GM12878 (cell line): ENCODE measurements at places on chromosomes 11 and 22.

DNA sequence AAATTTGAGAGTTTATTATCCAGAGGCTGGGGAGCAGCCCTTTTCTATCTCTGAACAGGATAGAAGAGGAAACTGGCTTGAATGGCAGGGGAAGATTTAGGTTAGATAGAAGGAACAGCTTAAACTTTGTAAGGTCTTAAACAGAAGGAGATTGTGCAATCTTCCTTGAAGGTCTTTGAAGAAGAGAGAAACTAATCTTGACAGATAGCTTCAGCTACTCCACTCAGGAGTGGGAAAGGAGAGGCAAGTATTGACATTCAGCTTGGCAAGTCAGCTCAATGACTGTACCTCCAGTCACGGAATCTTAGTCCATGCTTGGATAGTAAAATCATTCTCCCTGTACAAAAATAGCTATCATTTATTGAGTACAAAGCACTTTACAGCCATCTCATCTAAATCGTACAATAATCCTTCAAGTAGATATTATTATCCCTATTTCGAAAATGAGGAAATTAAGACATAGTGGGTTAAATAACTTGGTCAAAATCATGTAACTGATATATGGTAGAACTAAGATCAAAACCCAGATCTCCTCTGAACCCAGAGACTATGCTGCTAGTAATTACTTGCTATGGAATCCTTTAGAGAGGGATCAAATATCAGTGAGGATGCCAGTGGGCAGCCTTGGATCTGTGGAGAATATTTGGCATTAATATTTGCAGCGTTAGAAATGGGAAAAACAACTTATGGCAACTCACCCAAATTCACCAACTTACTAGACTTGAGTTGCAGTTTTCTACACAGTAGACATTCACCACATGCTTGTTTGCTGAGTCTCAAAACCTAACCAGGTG is 14.6 kb downstream of the C11orf97 start:
- no peak for DNase-seq

- no peak for DNase-seq
Observed at GRCh38 chr11:62953811-62954210, 31.0 kb downstream of the SLC22A6 start.

DNA sequence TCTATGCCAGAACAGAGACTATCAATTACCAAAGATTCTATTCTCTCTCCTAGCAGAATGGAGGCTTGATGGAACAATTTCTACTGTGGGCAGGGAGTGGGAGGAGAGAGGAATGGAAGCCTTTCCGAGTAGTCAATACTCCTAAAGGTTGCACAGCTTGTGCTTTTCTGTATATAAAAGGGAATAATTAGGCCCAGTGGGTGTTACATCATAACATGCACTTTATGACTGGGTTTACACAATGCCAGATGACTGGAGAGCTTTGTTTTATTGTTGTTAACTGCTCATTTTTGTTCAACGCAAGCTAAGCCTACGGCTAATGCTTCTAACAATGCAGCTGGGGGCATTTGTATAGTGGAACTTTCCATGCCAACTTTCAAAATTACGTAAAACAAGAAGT is 2237.9 kb upstream of the RAG2 start:
- DNase-seq = no peak

- no peak for DNase-seq
Observed at GRCh38 chr22:44831885-44832284, 79.5 kb downstream of the ARHGAP8 start.

- no peak for DNase-seq
Observed at GRCh38 chr11:134506046-134506445, 94.0 kb upstream of the B3GAT1 start.

- DNase-seq = no peak
Observed at GRCh38 chr11:133747409-133747808, 97.9 kb downstream of the SPATA19 start.

DNA sequence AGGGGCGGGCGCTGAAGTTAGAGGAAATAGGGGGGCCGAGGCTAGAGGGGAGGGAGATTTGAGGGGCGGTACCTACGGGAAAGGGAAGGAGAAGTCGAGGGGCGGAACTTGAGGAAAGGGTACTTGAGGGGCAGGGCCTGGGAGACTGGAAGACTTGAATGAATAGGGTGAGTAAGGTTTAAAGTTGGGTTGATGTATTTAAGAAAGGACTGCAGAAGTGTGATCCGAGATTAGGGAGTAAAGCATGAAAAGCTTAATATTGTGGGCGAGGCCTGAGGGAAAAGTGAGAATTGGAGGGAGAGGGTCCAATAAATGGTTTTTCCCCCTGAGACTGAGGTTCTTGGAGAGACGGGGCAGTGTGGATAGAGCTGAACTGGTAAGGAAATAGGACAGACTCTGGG is 723 bp downstream of the HSCB start:
- no peak for DNase-seq

- DNase-seq = no peak
Observed at GRCh38 chr22:29251265-29251664, 16.5 kb downstream of the RHBDD3 start.

DNA sequence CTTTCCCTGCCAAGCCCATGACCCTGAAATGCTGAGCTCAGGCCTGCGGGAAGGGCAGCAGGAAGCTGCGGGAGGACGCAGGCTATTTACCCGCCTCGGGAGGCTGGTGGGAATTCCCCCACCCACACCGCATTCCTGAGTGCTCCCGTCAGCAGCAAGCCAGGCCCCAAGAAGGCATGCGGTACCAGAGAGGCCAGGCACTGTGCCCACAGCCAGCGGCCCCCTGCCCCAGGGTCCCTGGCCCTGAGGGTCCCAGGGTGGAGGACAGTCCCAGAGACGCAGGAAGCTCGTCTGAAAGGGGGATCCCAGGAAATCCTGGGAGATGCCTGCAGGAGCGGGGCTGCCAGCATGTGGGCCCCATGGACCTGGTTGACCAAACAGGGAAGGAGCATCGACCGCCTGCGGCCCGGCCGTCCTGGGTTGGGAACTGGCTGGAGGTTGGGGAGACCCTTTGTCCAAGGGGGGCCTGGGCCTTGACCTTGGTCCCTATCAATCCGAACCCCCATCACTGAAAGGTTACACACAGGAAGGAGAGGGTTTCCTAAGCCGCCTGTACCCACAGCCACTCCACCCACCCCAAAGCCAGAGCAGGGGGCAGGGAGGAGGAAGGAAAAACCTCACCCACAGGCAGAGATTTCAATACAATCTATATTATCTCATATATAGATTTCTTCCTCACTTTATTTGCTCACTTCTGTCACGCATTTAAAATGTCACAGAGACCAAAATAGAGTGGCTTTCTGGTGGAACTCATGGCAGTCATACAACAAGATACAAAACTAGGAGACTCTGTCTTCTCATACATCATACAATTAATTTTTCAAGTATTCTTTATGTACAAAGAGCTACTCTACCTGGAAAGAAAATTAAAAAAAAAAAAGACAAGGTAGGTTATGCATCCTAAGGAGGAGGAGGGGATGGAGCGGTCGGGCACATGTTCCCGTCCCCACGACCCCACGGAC is 17.1 kb downstream of the MAFF start:
- no peak for DNase-seq

DNA sequence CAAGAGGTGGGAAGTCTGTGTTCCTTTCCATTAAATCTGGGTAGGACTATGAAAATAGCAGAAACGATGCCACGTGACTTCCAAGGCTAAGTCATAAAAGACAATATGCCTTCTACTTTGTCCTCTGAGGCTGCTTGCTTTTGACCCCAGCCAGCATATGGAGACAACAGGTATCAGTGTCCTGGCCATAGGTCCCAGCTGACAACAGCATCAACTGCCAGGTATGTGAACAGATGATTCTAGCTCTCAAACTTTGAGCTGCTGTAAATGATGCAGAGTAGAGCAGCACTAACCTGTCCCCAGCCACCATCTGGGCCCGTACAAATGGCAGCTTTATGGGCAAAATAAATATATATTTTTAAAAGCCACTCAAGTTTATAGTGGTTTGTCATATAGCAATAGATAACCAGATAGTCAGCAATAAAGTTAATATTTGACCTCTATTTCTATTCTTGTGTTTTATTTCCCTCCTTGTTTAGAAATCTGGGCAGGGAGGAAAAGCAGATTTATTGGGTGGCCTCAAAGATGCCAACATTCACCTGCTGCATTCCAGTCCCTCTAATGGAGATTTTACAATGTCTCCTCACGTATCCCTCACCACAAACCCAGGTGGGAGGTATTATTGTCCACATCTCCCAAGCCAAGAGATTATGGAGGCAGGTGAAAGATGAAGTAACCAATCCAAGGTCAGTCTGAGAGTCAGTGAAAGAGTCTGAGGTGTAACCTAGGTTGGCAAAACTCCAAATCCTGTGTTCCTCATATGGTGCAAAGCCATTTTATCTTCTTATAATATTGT is 209.6 kb upstream of the LARGE1 start:
- DNase-seq = no peak

DNA sequence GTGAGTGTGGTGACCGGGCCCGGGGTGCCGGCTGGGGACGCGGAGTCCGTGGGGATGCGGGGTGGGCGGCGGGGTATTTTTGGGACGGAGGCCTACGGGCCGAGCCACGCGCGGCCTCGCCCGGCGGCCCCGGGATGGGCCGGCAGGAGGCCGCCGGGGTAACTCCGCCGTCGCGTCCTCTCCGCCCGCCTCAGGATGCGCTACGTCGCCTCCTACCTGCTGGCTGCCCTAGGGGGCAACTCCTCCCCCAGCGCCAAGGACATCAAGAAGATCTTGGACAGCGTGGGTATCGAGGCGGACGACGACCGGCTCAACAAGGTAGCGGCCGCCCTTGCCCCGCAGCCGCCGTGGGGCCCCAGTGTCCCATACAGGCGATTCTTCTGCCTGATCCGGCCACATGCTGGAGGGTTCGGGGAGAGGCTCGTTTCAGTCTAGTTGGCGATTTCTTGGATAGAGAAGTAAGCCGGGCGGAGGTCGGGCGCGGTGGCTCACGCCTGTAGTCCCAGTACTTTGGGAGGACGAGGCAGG is 337 bp downstream of the RPLP2 start:
- DNase-seq = no peak

- no peak for DNase-seq
Observed at GRCh38 chr11:61966734-61967115, 709 bp downstream of the FTH1 start.

GRCh38 chr22:27331526-27332281 is 469.9 kb downstream of the MN1 start:
- no peak for DNase-seq

GRCh38 chr11:131095511-131096185 is 179.4 kb upstream of the SNX19 start:
- no peak for DNase-seq

- DNase-seq = no peak
Observed at GRCh38 chr11:21414953-21415352, 745.6 kb downstream of the NELL1 start.

GRCh38 chr22:42434748-42435425 is 2.7 kb upstream of the NFAM1 start:
- no peak for DNase-seq

GRCh38 chr11:75277211-75277805 is 36.7 kb downstream of the TPBGL start:
- DNase-seq = no peak

DNA sequence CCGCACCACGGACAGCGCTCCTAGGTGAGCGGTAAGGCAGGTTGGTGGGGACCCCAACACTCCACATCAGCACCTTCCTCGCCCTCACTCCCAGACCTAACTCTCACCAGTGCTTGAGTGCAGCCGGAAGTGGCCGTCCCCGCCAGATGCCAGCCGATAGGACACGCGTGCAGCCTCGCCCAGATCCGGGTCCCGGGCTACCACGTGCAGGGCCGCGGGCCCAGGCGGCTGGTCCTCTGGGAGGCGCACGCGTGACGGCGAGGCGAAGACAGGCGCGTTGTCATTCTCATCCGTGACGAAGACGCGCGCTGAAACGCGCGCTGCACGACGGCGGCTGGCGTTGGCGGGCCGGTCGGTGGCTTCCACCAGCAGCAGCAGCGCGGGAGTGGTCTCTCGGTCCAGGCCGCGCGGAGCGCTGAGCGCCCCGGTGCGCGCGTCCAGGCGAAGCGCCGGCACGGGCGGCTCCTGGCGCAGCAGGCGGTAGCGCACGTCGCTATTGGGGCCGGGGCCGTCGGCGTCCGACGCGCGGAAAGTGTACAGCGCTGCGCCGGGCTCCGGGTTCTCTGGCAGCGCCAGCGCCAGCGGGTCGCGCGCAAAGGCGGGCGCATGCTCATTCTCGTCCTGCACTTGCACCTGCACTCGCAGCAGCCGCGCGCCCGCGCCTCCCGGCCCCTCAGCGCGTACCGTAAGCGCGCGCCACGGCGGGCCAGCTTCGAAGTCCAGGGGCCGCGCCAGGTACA is 10.8 kb upstream of the TPP1 start:
- DNase-seq = no peak

DNA sequence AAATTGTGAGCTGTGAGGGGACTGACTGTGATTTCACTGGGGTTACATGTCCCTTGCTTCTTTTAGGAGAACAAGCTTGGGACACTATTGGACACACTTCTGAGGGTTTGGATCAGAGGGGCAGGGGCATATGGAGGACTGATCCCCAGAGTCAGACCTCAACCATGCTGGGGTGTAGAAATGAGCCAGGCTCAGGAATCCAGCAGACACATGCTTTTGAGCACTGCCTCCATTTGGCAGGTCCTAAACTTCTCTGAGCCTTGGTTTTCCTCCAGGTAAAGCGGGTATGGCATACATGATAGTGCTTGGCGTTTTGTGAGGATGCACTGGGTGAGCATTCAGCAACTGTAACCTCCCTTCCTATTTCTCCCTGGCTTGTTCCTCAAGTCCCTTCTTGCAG is 74.7 kb downstream of the ADAMTS15 start:
- DNase-seq = no peak

DNA sequence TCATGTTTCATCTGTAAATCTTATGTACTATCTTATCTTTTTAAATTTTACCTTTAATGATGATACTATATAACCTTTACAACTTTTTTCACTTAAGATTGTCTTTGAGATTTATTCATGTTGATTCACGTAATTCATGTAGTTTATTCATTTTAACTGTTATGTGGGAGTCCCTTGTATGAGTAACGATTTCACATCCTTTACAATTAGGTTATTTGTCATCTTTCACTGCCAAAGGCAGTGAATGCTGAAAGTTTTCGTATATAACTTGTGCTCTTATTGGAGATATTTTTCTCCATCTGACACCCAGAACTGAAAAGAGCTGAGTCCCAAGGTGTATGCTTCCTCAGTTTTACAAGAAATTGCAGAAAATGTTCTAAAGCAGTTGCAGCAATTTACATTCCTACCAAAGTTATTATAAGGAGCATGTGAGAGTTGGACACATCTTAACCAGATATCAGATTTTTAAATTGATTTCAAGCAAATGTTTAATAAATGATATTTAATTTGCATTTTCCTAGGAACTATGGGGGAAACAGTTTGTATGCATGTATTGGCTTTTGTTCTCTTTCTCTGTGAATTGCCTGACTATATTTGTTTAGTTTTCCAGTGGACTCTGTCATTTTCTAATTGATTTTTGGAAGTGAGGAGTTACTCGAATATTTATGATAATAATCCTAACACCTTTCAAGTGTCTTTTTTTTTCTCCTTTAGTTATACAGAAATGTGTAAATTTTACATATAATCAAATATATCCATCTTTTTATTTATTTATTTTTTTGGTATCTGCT is 6.4 kb downstream of the ARL14EP start:
- no peak for DNase-seq

- no peak for DNase-seq
Observed at GRCh38 chr22:37068859-37069258, 17.3 kb downstream of the KCTD17 start.

GRCh38 chr11:4496557-4497248 is 14.3 kb downstream of the OR52K1 start:
- no peak for DNase-seq
